CD4-positive, alpha-beta T cell treated with Interleukin-4 for 1 hour (primary cell): ENCODE measurements at places on chromosomes 11 and 22.

GRCh38 chr11:97687111-97687510, 1297.3 kb downstream of the JRKL start:
- DNase-seq: no peak

DNA sequence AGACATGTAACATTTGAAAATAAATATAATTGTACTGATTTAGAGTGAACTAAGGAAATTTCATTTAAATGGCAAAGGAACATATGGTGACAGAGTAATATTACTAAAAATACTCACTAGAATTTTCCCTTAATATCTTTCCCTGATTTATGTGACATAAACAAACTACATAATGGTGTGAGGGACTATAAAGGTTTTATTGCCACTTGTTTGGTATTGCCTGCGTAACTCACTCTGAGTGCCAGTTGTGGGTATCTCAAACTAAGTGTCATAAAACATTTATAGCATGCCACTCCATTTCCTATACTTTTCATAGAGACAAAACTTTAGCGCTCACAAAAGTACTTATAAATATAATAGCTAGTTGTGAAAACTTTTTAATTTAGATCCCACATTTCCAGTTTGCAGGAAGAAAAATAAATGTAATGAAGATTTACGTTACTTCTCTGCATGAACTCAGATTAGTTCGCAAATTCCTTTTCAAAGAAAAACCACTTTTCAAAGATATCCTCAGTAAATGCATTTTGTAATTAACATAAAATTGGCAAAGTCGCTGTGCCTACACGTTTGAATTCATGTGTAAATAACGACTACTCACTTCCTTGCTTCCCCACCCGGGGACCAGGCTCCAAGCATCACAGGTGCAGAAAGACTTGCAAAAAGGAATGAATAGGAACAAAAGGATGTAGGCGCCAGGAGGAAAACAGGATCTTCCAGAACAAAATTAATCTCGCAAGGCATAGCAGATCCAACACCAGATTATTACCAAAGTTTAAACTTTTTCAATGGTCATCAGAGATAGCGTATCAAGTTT, 1.6 kb upstream of the QSER1 start:
- DNase-seq: no peak

GRCh38 chr11:23995891-23996290, 501.0 kb upstream of the LUZP2 start:
- no peak for DNase-seq

DNA sequence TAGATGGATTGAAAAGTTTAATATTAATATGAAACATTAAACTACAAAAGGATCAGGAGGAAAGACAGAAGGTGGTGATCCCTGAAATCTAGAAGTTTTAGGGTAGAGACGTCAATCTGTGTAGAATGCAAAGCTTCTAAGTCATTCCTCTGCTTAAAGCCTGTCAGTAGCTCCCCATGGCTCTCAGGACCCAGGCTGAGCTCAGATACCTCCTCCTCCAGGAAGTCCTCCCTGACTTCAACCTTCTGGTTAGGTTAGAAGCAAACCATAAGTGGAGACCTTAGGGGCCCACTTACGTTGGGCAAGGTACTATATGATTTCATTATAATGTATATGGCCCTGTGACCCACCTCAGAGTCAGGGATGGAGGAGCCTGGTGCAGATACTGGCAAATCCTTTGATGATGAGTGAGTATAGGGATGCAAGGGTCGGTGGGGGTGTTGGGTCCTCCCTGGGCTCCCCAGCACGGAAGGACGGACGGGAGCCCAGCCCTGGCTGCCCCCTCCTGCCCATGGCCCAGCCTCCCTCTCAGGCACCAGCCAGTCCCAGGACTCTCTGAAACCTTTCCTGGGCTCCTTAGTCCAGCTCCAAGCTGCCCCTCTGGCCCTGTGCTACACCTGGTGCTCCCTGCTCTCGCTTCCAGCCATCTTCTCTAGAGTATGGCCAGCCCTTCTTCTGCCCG, 3.2 kb upstream of the PPP6R3 start:
- no peak for DNase-seq

DNA sequence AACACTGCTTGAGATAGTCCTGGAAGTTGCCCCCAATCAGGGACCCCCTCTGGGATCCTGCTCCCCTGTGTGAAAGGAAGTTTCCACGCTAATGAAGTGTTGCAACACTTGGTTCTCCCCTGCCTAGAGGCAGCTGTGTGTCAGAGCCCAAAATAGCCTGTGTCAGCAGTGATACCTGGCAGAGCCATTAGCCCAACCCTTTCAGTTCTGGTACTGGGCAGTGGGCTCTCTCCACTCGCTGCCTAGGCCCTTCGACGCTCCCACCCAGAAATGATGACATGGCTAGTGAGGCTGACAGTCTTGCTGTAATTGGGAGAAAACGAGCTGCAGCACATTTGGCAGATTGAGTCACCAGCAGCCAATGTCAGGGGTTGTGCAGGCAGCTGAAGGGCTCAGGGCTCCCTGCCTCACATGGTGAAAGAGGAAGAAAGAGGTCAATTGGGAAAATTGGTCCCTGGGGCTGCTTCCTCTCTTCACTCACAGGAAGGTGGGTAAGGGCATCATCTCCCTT, 1.4 kb upstream of the NXF1 start:
- DNase-seq: no peak

GRCh38 chr11:12724301-12725054, 50.3 kb downstream of the TEAD1 start:
- DNase-seq: no peak

GRCh38 chr11:73194593-73194992, 23.5 kb upstream of the P2RY2 start:
- no peak for DNase-seq
